ENCODE measurements at places on chromosomes 13 and 19.

DNA sequence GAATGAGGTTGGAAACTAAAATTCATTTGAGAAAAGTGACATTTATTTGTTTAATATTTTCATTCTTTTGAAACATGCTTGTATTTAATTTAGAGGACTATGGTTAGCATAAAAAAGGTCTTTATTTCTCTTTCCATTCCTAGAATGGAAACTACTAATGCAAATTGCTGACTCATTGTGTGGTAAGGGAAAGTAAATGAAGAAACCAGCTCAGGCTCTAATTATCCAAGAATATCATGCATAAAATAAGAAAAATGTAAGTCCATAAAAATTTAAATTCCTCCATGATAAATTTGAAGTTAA, 777.0 kb upstream of the SLITRK1 start:
- DNase-seq = no peak

- DNase-seq = no peak
Measured at GRCh38 chr19:293436-294110, 2.4 kb upstream of the PLPP2 start.

DNA sequence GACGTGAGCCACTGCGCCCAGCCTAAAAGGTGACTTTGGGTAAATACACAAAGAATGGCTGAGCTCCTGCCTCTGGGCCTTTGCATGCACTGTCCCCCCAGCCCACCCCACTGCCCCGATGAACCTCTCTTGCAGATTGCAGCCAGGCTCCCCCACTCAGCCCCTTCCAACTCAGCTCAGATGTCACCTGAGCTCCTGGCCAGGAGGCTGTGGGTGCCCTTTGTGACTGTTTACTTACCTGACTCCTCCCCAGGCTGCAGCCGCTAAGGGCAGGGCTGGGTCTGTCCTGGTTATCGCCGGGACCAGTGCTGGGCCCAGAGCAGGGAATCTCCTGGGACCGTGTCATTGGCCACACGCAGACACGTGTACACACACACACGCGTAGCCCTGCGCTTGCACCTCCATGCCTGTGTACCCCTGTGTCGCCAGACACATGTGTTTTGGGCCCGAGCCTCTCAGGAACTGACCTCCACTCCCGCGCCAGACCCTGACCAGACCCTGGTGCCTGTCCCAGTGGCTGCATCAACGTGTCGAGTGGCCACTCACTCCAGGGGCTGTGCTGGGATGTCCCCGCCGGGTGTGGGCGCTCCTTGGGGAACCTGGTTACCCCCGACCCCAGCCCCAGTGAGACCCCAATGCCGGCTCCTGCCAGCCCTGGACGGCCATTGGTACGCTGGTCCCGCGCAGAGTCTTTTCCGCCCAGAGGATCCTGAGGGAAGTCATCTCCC, 18.7 kb downstream of the EFNA2 start:
- DNase-seq = no peak

DNA sequence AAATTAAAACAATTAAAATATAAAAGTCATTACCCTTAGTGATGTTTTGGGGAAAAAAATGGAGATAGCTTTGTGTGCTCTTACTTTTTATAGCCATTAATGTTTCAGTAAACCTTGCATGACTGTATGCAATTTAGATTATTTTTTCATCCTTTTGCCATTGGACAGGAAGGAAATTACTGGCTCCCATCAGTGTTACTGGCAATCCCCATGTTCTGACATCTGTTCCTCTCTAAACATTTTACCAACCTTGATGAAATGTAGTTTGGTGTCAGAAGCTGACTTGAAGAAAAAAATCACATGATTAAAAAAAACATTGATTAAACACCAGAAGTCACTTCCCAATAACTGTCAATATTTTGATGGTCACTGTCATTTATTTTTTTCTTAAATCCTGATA, 52.3 kb upstream of the ZNF536 start:
- DNase-seq = no peak

DNA sequence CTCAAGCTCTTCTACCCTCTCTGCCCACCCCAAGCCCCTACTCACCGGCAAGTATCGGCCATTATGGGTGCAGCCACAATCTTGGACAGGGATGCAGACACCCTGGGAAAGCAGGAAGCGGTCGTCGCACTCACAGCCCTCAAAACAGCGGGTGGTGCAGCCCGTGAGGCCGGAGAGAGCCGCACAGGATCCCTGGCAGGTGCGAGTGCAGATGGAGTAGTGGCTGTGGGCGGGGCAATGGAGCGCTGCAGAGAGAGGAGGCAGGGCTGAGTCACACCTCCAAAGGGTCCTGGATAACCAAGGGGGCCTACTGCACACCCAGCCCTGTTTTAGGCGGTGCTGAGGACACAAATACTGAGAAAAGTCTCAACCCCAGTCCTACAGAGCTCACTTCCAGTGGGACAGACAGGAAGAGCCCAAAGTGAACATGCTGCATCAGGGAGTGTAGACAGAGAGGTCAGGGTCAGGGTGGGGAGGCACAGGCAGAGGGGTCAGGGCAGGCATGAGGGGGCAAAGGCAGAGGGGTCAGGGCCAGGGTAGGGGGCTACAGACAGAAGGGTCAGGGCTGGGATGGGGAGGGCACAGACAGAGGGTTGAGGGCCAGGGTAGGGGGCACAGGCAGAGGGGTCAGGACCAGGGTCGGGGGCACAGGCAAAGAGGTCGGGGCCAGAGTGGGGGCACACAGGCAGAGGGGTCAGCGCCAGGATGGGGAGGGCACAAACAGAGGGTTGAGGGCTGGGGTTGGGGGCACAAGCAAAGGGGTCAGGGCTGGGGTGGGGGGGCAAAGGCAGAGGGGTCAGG, 24.2 kb upstream of the FBL start:
- no peak for DNase-seq

GRCh38 chr13:45385907-45386553, 32.1 kb downstream of the SLC25A30 start:
- no peak for DNase-seq

- DNase-seq = no peak
Measured at GRCh38 chr19:17737690-17738153, 13.6 kb upstream of the FCHO1 start.

DNA sequence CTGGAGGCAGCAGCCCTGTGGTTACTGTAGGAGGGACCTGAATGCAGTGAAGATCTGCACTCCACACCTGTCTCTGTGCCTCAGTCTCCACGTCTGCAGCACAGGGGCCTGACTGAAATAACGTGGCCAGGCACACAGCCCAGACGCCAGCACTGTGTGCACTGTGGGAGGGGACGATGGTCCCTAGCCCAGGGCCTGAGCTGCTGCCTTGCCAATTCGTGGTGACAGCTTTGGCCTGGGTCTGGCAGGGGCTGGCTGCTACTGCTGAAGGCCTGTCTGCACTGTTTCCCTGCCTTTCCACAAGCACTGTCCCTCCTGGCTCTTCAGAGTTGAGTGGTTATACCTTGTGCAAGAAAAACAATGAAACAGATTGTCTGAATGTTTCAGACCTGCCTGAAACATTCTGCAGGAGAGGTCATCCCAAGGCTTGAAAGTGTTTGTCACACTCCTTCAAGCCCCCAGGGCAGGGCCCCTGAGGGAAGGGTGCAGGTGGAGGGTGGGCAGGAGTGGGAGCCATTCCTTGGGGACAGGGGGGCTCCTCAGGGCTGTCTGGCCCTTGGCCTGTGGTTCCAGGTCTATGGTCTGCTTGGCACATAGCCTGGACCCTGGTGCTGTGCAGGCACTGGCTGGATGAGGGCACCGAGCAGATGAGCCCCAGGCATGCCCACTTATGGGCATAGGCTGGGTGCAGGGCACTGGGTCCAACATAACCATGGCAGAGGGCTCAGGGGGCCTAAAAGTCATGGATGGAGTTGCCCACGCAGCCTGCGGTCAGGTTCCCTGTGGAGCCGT, 38.7 kb upstream of the LDLR start:
- DNase-seq = no peak

GRCh38 chr19:39156326-39157230, 31.0 kb downstream of the PAK4 start:
- DNase-seq = no peak

DNA sequence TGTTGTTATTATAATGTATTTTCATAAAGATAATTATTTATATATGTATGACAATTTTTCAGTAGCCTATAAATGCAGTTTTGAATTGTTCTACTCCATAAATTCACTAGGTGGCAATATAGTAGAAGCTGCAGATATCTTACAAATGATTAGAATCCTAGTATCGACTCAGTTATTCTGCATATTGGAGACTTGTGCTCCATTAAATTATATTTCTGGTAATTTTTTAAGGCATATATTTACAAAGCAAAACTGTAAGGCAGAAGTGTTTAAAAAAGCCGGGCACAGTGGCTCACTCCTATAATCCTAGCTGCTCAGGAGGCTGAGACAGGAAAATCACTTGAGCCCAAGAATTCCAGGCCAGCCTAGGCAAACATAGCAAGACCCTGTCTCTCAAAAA, 58.7 kb downstream of the DPY19L3 start:
- no peak for DNase-seq

- DNase-seq = no peak
Measured at GRCh38 chr13:110173247-110173818, 133.6 kb downstream of the COL4A1 start.

DNA sequence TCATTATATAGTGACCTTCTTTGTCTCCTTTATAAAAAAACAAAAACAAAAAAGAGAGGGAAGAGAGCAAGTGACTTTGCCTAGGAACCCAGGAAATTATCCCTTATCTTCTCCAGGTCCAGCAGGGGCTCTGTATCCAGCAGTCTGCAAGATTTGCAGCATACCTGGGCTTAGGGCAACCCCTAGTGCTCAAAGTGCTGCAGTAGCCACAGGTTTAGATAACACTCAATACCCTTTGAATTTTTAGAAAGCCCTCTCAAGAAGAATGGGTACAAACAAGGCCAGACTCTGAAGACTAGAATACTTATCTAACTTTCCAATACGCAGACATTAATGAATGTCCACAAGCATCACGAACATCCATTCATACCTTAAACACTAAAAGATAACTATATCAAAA, 43.2 kb downstream of the CCNA1 start:
- DNase-seq = no peak

DNA sequence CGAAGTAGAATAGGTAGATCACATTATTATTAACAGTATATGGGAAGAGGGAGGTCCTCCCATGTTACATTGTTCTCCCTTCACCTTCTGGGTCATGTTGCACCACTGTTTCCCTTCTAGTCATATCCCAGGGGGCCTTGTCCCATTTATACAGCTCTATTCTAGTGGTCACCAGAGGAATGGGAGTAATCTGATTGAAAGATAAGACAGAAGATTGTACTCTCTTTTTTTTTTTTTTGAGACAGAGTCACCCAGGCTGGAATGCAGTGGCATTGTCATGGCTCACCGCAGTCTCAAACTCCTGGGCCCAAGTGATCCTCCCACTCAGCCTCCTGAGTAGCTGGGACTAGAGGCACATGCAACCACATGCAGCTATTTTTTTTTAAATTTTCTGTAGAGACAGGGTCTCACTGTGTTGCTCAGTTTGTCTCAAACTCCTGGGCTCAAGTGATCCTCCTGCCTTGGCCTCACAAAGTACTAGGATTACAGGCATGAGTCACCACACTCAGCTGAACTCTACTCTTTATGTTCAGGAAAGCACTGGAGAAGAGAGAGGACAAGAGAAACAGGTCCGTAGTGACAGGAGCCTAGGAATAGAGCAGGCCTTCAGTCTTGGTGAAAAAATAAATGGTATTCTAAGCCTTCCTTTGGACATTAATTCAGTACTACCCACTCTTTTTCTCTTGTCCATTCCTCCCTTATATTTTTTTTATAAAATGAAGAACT, 4.3 kb upstream of the ZNF529 start:
- DNase-seq = no peak

GRCh38 chr13:34028496-34029442, 210.8 kb downstream of the RFC3 start:
- no peak for DNase-seq

DNA sequence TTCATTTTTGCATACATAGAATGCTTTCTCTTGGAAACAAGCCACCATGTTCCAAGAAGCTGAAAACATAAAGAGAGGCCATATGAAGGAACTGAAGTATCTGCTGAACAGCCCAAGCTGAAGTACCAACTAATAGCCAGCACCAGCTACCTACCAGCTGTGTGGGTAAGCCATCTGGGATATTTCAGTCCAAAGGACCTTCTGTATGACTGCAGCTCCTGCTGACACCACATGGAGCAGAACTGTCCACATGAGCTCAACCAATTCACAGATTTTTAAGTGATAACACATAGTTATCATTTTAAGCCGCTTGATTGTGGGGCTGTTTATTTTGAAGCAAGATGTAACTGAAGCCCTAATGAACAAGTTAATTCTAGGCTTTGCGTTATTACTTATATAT, 621.1 kb upstream of the KLHL1 start:
- DNase-seq = no peak

DNA sequence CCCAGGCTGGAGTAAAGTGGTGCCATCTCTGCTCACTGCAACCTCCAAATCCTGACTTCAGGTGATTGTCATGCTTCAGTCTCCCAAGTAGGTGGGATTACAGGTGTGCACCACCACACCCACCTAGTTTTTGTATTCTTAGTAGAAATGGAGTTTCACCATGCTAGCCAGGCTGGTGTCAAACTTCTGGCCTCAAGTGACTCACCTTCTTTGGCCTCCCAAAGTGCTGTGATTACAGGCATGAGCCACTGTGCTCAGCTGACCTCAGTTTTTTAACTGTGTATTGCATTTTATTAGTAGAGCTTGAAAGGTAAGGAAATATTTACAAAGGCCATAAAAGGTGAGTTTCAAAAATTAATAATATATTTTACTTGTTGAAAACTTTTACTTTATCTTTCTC, 2.3 kb downstream of the ZNF726 start:
- no peak for DNase-seq

GRCh38 chr13:28568286-28568685, 73.4 kb upstream of the FLT1 start:
- DNase-seq = no peak

All from activated CD4-positive, CD25-positive, alpha-beta regulatory T cell (primary cell).